ENCODE measurements at places on chromosomes 11 and 22. TPM values are rescaled to one million over a fixed set of nuclear protein-coding genes. Genes with fewer than 3 reads are reported as not detected.

SNX32 gene
- total RNA-seq: 4.3 TPM

MYEOV gene
- total RNA-seq: not detected

- DNase-seq: no peak
Observed at GRCh38 chr11:11351042-11351586, 1.9 kb downstream of the CSNK2A3 start.

- DNase-seq: no peak
Observed at GRCh38 chr11:625636-626268, 997 bp upstream of the CDHR5 start.

GRCh38 chr11:67820081-67820480 lies 145.7 kb upstream of the ALDH3B2 start:
- no peak for DNase-seq

DNA sequence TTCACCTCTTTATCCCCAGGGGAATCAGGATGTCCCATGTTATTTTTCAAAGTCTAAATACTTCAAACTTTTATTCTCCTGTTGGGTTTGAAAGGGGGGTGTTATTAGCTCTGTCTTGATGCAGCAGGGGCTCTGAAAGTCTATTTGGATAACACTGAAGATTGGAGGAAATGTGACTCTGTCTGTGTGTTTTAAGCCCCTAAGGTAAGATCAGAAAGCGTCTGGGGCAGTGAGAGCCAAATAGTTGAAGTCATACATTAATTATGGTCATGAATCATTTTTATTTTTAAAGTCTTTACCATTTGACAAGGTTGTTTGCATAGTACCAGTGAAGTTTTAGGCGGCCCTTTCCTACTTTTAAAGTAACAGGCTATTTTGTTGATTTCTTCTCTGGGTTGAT lies 139.0 kb downstream of the UVRAG start:
- no peak for DNase-seq

DNA sequence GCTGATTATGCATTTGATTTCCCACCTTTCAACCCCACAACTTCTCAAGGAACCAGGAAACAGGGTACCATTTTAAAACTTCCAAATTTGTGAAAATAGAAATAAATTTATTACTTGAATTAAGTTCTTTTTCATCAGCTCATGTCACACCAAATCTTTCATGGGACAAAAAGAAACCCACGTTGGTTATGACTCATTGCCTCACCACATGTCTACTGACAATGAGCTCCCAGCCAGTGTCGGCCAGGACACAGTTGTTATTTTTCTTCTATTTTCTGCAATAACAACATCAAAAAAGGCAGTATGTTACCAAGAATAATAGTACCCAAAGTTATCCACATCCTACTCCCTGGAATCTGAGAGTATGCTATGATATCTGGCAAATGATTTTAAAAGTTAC lies 17.3 kb downstream of the MS4A6A start:
- no peak for DNase-seq

- DNase-seq: no peak
Observed at GRCh38 chr11:66492161-66492865, 12.1 kb downstream of the DPP3 start.

DNA sequence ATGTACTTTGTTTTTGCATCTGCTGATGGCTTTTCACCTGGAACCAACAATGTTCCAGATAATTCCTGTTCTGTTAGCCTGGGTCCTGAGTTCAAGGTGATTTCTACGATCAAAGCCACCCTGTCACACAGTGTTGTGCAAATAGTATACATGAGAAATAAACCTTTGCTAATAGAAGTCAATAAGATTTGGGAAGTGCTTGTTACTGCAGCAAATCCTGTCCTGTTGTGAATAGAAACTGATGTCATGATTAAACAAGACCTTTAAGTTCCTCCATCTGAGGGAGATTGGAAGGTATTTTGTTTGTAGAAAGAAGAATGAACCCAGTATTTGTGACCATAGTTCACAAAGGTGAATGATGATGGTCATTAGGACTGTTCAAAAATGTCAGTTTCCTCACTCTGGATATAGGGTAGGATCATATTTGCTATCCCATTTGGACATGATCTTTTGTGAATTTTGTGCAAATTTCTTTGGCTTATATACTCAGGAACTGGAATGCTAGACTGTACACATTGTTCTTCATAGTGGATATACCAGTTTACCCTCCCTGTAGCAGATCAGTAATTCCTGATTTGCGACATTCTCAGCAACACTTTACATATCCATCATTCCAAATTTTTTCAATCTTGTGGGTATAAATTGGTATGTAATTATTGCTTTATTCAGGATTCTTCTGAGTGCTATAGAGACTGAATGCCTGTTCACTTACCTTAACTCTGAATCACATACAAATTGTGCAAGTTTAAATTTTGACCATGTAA lies 428.5 kb downstream of the METTL15 start:
- DNase-seq: no peak

DNA sequence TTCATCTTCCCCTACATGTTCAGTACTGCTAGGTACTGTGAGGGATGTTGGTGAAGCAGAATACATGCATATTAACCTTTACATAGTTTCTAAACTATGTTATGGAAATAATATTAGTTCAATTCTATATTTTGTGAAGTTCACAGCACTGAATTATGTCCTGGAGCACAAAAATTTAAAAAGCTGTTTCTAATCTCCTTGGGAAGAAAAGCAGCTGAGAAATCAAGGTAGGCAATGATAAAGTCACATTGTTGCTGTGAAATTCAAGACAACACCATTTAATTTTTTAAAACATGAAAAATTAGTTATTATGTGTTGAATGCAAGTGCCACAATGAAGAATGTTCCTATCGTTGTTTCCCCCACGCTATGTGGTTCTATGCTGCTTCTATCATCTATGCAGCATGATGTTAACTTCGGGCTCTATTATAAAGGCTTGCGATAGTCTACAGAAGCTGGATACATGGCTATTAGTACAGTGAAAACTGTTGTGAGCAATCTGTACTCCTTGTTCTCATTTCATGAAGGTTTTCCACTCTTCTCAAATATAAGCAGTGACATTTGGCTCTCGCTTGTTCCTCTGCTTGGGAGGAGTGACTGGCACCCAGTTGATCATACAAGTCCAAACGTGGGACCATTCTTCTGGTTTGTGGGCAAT lies 164.3 kb downstream of the AASDHPPT start:
- no peak for DNase-seq

GRCh38 chr11:124543554-124543953 lies at the start of gene OR8B12:
TSS of gene OR8B12 (minus strand) at chr11:124543654. CDS start at chr11:124543654, 0 bp downstream.
- no peak for DNase-seq

GRCh38 chr22:31488346-31488883 lies 1.2 kb downstream of the EIF4ENIF1 start:
- no peak for DNase-seq
